ENCODE measurements at places on chromosomes 5 and 9. TPM values are rescaled to one million over a fixed set of nuclear protein-coding genes. Genes with fewer than 3 reads are reported as not detected.

Gene INSL4
- 15.8 TPM for total RNA-seq

Gene SHOC1
- not detected for total RNA-seq

Gene SKIC3
- 23.4 TPM for total RNA-seq

Gene MACIR
- total RNA-seq = 19.7 TPM

Gene DMRT3
- not detected for total RNA-seq

Gene PKD2L2
- 0.07 TPM for total RNA-seq

Gene IGFBPL1
- total RNA-seq = 2.6 TPM

Gene FAM221B
- not detected for total RNA-seq

Gene PGM5
- not detected for total RNA-seq

Gene CYSRT1
- 5.1 TPM for total RNA-seq

Measured in A549 treated with Mapracorat at 1 μM for 4 hours (cell line).